ENCODE measurements at places on chromosomes 1 and 21. TPM values are rescaled to one million over a fixed set of nuclear protein-coding genes. Genes with fewer than 3 reads are reported as not detected.

LRRC38 gene
- 0.19 TPM for total RNA-seq

GRCh38 chr1:210707300-210708240 lies 378.9 kb downstream of the HHAT start:
- no peaks in the 10 kb centered on the region for H3K4me1 ChIP-seq
- no peak overlapping the region for H3K27ac ChIP-seq
- no peaks in the 10 kb centered on the region for H3K36me3 ChIP-seq
- H3K4me3 ChIP-seq: no peak overlapping the region
- no peak for DNase-seq
- no peaks in the 10 kb centered on the region for H3K27me3 ChIP-seq

- no peak overlapping the region for H3K4me3 ChIP-seq
- DNase-seq: no peak
- no peaks in the 10 kb centered on the region for H3K4me1 ChIP-seq
- no peak overlapping the region for H3K27ac ChIP-seq
These were observed 9.4 kb downstream of the TMEM35B start for GRCh38 chr1:34975771-34976170.

E2F2 gene
- 28.8 TPM for total RNA-seq

TLR5 gene
- total RNA-seq: 3.5 TPM

DNA sequence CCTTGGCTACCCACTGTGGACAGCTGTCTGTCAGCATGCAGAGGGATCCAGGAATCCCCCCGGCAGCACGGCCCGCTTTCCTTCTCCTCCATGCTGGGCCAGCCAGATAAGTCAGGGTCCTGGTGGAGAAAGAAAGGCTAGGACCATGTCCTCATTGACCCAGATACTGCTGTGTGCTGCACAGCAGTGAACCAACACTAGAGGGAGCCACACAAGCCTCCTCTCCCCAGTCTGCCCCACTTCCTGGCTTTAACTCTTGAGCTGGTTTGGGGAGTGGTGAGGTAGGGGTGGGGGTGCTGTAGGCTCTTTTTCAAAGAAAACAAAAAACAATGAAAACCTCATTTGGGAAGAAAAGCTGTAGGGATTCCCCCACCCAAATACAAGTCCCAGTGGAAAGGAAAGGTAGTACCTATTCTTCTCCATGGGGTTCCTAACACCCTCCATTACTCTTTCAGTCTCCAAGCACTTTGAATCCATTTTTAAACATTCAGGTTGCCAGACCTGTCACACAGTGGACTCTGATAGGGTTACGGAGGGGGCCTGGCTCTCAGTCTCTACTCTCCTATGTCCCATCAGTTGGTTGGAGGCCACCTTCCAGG lies 84.9 kb upstream of the CD1D start:
- H3K27me3 ChIP-seq: no peaks in the 10 kb centered on the region
- no peaks in the 10 kb centered on the region for H3K4me1 ChIP-seq
- peak; percentile 66 for DNase-seq
- peaks cover 33% of the 10 kb centered on the region for H3K36me3 ChIP-seq

MAP3K21 gene
- total RNA-seq: 0.94 TPM

RHBG gene
- total RNA-seq: 0.05 TPM

- no peak overlapping the region for H3K27ac ChIP-seq
- no peaks in the 10 kb centered on the region for H3K36me3 ChIP-seq
- no peak overlapping the region for H3K4me3 ChIP-seq
These were observed 1753.4 kb downstream of the MRPL39 start for GRCh38 chr21:23853796-23854379.

- H3K36me3 ChIP-seq: no peaks in the 10 kb centered on the region
- no peaks in the 10 kb centered on the region for H3K27me3 ChIP-seq
- no peaks in the 10 kb centered on the region for H3K4me1 ChIP-seq
- no peak overlapping the region for H3K4me3 ChIP-seq
- no peak for DNase-seq
These were observed 17.1 kb upstream of the PLPPR4 start for GRCh38 chr1:99247199-99247598.

SH3BGR gene
- total RNA-seq: 3.0 TPM

COL9A2 gene
- total RNA-seq: 3.4 TPM

TEX38 gene
- total RNA-seq: not detected

ZNF691 gene
- 12.5 TPM for total RNA-seq

AQP10 gene
- 0.05 TPM for total RNA-seq

DNA sequence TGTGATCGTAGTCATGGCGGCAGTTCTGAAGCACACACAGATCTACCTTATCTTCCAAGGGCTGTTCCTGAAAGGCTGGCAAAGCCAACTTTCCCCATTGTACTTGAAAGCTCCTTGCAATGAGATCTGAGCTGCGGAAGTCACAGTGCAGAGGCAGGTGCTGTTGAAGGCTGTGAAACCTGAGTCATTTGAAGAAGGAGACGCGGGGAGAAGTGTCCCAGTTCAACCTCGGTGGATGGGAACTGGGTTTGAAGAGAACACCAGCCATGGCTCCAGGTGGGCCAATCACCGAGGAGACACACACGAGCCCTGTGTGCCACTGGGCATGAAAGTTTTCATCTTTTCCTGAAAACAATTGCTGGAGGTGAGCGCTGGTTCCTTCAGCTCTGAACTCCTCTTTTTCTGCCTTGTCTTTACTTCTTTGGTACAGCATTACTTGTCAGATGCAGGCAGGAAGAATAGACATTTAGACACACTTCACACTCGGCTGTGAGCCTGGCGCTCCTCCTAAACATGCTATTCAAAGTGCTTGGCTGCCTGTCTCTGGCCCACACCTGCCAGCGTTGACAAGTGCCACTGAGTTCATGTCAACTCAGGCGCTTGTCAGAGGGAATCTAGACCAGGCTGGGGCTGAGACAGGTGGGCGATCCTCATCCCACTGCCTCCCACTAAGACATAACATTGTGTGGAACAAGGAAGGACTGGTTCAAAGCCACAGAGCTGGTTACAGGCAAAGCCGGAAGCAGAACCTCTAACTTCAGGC lies 25.7 kb upstream of the PDE9A start:
- H3K36me3 ChIP-seq: no peaks in the 10 kb centered on the region
- no peaks in the 10 kb centered on the region for H3K27me3 ChIP-seq
- H3K4me1 ChIP-seq: peaks cover 54% of the 10 kb centered on the region
- DNase-seq: no peak

IFI44L gene
- total RNA-seq: 49.1 TPM

LRRN2 gene
- total RNA-seq: 0.66 TPM

DNA sequence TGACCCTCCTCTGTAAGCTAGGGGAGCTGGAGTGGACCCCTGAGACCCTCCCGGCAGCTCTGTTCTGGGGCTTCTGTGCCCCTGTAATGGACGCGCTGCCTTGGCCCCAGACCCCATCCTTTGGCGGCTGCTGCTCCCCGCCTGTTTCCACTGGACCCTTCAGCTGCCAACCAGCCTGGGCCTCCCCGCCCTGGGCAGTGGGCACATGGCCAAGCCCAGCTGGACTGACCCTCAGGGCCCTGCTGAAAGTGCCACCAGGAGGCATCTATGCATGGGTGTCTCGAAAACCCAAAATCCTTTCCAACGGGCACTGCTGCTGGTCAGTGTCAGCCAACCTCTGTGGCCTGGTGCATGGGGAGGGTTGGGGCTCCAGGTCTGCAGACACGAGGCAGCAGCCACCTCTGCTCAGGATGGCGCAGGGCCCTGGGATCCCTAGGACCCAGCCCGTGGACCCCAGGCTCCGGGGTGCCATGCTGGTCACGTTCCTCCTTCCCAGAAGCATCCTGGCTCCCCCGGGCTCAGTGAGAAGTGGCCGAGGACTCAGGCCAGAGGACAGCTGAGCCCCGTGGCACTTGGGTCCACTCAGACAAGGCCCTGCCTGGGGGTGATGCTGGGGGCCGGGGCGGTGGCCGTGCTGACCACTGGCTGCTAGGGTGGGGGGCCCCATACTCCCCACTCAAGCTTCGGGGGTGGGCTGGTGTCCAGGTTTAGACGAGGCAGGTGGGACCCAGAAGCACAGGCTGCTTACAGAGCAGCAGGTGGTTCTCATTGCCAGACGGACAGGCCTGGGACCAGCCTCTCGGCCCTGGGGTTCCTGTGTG lies 46.9 kb downstream of the SLX9 start:
- H3K4me1 ChIP-seq: no peaks in the 10 kb centered on the region
- no peaks in the 10 kb centered on the region for H3K36me3 ChIP-seq
- no peak overlapping the region for H3K4me3 ChIP-seq
- no peak overlapping the region for H3K27ac ChIP-seq

- no peak overlapping the region for H3K4me3 ChIP-seq
- peaks cover 32% of the 10 kb centered on the region for H3K36me3 ChIP-seq
- no peak overlapping the region for H3K27ac ChIP-seq
These were observed 2.1 kb upstream of the PBXIP1 start for GRCh38 chr1:154958036-154958435.

- no peaks in the 10 kb centered on the region for H3K27me3 ChIP-seq
- H3K27ac ChIP-seq: no peak overlapping the region
- no peaks in the 10 kb centered on the region for H3K36me3 ChIP-seq
- H3K4me1 ChIP-seq: no peaks in the 10 kb centered on the region
- no peak overlapping the region for H3K4me3 ChIP-seq
These were observed 8.1 kb upstream of the CITED4 start for GRCh38 chr1:40870135-40870728.

- H3K4me1 ChIP-seq: no peaks in the 10 kb centered on the region
- H3K36me3 ChIP-seq: no peaks in the 10 kb centered on the region
- no peak for DNase-seq
- no peak overlapping the region for H3K27ac ChIP-seq
These were observed 36.4 kb downstream of the OLFML2B start for GRCh38 chr1:161987303-161987702.

- DNase-seq: no peak
- H3K36me3 ChIP-seq: no peaks in the 10 kb centered on the region
- H3K4me1 ChIP-seq: no peaks in the 10 kb centered on the region
- no peak overlapping the region for H3K4me3 ChIP-seq
- no peaks in the 10 kb centered on the region for H3K27me3 ChIP-seq
These were observed 34.6 kb downstream of the TNR start for GRCh38 chr1:175708787-175709186.
